T follicular helper cell (primary cell): ENCODE measurements at places on chromosomes 12 and 14.

DNA sequence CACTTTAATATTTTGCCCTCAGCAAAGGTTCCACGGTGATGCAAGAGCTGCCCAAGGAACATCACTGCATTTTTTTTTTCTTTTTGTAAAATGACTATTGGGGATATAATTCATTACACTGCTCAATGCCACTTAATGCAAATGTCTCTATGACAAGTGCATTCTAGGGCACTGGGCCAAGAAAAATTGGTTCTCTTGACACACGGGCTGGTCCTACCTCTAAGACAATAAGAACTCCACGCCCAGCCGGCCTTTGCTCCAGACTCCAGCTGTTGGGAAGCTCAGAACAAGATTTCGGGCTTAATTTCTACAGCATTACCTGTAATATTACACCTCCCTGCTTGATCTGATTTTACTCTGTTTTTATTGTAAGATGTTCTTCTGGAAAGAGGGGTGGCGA, 48.8 kb upstream of the VRK1 start:
- no peak for DNase-seq

- no peak for DNase-seq
Observed at GRCh38 chr12:107107381-107107780, 14.0 kb upstream of the CRY1 start.

DNA sequence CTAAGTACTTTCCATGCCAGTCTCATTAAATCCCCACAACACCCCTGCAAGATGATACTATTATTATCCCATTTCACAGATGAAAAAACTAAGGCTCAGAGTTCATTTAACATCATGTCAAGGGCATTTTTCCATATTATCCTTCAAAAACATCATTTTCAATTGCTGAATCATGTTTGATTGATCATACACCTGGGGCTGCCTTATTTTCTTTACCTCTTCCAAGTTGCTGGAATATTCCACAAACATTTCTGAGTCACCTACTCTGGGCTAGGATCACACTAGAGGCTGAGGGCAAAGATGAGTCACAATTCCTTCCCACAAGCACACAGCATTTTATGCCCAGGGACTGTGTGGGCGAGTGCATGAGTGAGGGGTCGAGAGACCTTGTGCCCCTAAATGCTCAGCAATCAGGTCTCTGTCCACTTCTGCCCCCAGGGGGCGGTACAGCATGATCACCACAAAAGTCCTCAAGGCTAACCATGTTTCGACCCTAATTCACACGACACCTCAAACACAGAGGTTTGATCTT, 14.1 kb upstream of the TMEM119 start:
- no peak for DNase-seq

DNA sequence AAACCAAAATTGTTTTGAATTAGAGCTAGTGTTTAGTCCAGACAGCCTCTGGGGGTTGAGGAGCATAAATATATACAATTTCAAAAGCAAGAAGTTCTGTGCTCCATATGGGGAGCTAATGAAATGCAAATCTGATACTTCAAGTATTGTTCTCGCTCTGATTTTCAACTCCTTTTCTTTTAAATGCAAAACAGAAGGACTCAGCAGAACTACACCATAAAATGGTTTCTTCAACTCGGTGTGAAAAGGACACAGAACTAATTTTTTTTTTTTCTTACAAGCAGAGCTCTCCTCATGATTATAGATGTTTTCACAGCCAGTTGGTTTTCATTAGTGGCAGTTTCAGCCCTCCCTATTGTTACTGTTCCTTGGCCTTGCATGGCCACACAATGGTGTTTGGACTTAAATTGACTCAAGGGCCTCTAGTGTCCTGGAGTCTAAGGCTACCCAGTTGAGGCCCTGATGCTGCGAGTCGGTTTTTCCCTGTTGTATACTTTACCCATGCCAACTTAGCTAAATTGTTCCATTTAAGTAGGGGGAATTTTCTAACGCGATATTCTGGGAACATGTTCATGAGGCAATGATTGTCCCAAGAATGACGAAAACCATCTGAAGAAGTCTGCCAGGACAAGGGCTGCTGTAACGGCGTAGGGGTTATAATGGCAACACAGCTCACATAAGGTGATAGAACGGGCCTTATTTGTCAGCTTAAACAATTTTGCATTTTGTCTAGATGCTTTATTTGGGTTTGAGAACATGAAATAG, 120.3 kb downstream of the GPR135 start:
- DNase-seq = no peak

GRCh38 chr12:92064422-92064821, 81.2 kb downstream of the BTG1 start:
- no peak for DNase-seq

DNA sequence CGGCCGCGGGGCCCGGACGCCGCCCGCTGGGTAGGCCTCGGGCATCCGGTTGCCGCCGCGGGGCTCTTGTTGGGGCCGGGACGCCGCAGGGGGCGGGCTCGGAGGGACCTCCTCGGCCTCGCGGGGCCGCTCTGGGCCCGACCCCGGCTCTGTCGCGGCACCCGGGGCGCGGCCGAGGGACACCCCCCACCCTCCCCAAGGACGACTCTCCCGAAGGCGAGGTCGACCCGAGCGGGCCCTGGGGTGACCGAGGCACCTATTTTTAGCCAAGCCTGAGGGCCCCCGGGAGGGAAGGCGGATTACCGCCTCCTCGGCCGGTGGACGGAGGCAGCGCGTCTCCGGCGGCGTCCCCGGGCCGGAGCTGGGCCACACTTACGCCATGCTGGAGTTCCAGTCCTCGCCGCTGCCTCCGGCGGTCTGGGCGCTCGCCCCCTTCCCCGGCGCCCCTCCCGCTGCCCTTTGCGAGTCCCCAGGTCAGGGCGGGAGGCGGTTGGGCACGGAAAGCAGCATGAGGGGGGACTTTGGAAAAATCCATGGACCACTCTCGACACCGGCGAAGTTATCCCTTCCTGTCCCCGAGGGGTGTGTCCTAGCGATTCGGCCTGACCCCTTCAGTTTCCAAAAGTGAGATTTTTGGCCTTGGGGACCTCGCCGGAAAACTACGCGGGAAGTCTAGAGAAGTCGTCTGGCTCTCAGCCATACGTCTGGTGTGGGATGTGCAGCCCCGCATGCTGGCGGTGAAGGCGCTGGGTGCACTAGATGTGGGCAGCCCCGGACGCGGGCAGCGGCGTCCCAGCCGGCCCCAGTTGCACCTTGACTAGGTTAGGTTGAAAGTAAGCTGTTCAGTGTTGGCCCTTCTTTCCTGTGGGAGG, 699 bp downstream of the KTN1 start:
- DNase-seq = peak; percentile 41

DNA sequence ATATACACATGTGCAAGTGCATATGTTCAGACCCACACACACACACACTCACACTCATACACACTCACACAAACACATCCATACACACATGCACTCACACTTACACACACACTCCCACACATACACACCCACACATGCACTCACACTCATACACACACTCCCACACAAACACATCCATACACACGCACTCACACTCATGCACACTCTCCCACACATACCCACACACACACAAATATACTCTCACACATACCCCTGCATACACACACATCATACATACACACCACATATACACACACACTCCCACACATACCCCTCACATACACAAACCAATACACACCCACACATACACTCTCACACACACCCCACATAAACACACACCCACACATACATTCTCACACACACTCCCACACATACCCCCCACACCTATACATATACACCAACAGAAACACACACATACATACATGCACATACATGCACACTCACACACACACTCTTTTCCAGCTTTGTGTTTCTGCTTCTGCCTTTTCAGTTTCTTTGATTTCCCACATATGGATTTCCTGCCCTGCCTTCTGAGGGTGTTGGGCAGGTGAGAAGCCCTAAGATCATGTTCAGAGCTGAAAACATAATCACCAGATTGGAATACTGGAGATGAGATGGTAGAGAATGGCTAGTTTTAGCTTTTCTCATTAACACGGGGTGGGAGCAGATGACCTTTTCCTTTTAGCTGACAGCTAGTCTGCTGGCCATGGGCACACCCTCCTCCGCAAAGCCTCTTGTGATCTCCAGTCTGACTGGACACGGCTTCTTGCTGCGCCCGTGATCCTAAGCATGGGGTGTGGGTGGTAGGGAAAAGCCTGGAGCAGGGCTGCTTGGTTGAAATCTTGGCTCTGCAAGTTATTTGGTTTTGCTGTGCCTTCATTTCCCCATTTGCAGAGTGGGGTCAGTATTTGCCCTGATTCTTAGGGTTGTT, 214.0 kb downstream of the CHST11 start:
- no peak for DNase-seq

GRCh38 chr14:86798330-86798729, 1194.7 kb downstream of the GALC start:
- DNase-seq = no peak

GRCh38 chr12:82146740-82147139, 211.4 kb downstream of the CCDC59 start:
- DNase-seq = no peak

- DNase-seq = no peak
Observed at GRCh38 chr12:93178154-93178878, 199.4 kb upstream of the NUDT4 start.
